Retina (tissue), 1 donor: ENCODE measurements at places on chromosomes 12 and 14.

DNA sequence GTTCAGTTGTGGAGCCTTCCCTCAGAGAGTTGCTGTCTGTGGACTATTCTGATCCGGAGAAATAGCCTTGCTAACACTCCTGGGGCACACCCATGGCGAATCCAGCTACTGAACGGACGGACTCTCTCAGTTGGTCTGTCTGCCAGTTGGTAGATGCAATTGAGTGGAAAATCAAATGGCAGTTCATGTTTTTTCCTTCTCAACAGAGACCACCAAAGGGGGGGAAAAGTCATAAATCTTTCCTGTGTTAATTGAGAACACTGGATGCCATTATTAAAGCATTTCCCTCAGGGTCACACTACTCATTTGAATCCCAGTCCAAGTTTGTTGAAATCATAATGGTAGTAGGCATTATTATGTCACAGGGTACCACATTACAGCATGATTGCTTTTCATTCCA, 354.3 kb upstream of the FAR2 start:
- DNase-seq: no peak

DNA sequence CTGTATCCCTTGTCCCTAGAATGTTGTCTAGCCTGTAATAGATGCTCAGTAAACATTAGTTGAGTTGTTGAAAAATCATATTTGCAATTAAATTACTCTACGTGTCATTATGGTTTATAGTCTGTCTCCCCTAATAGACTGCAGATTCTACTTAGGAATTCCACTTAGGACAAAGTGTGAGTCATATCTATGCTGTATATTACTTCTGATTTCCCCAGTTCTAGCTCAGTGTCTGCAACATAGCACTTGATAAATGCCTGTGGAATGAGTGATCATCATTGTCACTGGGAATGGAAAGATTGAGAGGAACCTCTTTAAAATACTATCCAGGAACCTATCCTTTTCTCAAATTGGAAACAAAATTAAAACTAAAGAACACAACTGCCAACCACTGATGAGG, 99.3 kb downstream of the TBX5 start:
- no peak for DNase-seq

DNA sequence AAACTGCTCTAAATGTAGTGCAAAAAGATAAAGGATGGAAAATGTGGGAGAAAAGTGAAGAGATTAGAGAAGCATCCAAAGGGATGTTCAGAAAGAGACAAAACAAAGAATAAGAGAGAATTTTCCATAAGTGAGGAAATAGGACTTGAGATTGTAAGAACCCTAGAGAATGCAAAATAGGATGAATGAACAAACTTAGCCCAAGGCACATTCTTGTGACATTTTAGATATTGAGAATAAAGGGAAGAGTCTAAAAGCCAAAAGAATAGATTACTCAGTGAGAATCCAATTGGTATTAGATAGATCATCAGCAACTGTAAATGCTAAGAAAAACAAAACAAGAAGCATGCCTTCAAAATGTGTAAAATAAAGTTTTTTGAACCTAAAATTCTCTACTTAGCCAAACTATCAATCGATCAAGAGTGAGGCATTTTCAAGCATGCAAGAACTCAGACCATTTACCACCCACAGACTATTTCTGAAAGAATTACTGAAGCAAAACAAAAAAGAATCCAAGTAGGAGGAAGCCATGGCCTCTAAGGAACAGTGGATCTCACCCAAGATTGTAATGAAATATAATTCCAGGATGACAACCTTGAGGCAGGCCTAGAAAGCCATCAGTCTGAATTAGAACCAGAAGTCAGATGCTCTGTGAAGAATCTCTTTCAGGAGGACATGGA, 33.5 kb downstream of the DYRK2 start:
- no peak for DNase-seq

DNA sequence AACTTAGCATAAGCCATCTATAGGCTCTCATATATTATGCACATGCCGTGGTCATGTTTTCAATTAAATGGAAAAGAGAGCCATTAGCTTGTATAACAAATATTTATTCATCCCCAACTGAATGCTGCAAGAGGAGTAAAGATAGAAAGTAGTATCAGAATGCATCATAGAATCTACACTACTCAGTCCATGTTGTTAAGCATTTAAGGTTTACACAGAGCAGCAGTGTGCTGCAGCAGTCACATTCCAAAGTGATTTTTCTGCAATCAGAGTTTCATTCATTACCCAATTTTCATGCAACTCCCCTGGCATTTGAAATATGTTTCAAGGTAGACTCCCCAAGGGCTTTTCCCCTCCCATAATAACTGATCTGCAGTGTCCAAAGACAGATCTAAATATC, 82.2 kb upstream of the LMO3 start:
- DNase-seq: no peak

DNA sequence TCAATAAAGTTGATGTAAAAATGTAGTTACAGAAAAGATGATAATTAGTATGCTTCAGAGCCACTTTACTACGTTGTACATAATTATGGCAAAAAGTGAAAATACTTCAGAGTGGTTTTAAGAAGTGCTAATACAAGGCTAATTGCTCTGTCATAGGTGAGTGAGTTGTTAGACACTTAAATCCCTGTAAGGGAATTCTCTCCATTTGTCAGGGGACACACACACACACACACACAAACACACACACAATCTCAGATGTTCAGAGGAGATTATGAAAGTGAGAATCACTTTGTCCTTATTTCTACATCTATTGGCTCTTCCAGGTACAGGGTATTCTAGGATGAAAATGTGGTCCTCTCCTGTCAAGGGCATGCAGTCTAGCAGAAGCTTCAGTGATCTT, 208.3 kb upstream of the PELI2 start:
- DNase-seq: no peak
